CMK (cell line): ENCODE measurements at places on chromosomes 1 and 21.

DNA sequence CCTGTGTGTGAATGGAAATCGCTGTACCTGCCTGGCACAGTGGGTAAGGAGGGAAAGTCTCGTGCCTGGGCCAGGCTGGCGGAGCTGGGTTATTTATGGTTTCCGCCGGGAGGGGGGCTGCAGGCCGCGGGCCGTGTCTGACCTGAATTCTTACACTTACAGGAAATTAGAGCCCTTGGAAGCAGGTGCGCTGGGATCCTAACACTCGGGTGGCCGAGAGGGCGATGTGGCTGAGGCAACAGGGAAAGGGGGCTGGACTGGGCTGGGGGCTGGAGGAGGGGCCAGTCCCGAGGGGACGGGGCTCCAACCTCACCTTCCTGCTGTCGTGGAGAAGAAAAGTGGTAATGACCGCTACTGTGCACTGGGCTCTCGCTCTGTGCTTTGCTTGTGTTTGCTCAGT lies 109.4 kb upstream of the WNT4 start:
- DNase-seq, result no peak

DNA sequence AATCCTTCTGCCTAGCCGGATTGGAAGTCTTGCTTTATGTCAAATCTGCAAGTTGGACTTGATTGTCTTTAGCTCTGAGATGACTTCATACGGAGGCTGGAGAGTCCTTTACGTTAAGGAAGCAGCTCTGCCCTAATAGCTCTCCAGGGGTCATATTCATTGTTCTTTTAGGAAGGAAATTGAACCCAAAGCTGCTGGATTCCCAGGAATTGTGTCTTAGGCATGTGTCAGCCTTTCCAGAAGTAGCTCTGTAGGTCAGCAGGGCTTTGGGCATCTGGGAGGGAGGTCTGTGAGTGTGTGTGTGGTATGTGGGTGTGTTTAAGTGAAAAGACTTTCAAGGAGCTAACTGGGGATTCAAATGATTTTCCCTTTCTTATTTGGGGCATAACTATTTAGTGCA lies 82.4 kb downstream of the ABCA4 start:
- no peak for DNase-seq

DNA sequence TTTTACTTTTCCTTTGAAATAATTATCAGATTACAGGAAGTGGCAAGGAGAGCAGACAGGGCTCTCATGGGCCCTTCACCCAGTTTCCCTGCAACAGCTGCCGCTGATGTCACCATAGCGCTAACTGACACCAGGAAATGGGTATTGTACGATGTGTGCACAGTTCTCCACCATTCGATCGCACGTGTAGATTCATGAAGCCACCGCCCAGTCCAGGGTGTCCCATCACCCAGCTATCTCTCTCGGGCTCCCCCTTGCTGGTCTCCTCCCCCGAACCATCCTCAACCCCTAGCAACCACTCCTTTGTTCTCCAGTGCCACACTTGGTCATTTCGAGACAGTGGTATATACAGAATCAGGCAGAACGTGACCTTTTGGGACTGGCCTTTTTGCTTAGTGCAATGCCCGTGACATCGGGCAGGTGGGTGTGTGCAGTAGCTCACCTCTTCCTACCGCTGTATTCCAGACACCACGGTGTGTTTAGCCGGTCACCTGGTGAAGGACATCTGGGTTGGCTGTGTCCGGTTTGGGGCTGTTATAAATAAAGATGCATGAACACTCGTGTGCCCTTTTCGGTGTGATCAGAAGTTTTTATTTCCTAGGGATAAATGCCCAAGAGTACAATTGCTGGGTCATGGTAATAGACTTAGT lies 118.4 kb downstream of the CRYAA start:
- DNase-seq, result no peak

DNA sequence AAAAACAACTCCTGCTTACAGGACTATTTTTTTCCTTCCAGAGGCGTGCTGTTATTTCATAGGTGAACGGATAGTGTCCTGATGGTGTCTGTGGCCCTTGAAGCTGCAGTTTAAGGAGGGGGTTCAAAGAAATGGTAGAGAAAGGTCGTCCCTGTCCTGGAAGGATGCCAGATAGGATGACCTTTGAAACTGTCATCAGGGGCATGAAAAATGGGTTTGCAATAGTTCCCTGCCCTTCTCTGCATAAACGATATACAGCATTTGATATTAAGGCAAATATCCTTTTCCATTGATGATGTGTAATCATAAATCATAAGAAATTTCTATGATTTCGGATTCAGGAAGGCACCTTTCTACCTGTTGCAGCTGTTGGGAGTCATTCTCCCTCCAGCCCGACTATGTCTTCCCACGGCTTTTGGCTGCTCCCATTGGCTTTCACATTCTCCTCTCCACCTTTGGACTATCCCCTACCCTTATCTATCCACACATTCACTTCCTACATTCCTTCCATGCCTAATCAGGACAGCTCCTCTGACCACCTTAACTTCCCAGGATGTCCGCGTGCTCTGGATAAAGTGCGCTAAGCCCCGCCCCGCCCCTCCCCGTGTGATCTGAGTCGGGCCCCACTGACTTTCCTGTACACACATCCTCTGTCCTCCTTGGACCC lies 209.8 kb downstream of the DISC1 start:
- no peak for DNase-seq

GRCh38 chr1:180811886-180812285 lies 100.8 kb upstream of the KIAA1614 start:
- DNase-seq, result no peak

- DNase-seq, result no peak
Measured at GRCh38 chr1:94619731-94620130, 78.2 kb upstream of the F3 start.

GRCh38 chr1:104264521-104264920 lies 514.8 kb downstream of the AMY1C start:
- no peak for DNase-seq

GRCh38 chr1:40782371-40782956 lies 1.1 kb upstream of the KCNQ4 start:
- DNase-seq, result no peak
